ENCODE measurements at places on chromosomes 2 and 18.
A peak's percentile ranks its signal among the peaks of the same experiment; 100 is the strongest.

DNA sequence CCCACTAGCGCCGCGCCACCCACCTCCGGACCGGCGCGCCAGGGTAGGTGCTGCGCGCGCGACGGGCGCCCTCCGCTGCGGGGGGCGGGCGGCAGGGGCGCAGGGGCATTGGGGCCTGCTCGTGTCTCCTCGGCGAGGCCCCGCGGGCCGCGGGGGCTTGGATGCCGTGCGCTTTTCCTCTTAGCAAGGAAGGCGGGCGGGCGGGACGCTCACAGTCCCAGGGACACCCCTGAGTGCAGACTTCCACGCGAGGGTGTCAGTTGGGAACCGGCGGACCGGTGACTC is 748 bp downstream of the TWIST2 start:
- DNase-seq = no peak

- no peak for DNase-seq
Measured at GRCh38 chr2:112547333-112547732, 5.1 kb downstream of the POLR1B start.

DNA sequence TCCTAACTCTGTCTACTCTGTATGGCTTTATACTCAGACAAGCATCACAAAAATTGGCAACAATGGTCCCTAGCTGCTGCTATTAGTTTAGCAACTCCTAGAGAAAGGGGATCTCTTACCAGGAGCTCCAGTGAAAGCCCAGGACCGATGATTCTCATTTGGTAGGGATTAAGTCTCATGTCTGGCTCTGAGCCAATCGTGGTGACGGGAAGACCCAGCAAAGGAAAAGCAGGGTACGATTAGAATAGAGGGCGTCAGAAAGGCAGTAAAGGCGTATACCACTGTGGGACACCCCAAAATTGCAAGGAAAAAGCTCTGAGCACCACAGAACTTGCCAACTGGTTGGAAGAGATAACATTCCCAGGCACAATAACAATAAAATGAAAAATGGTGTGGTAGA is 129.5 kb downstream of the MTCL1 start:
- DNase-seq = no peak

GRCh38 chr2:174121175-174121574 is 127.2 kb downstream of the OLA1 start:
- no peak for DNase-seq

DNA sequence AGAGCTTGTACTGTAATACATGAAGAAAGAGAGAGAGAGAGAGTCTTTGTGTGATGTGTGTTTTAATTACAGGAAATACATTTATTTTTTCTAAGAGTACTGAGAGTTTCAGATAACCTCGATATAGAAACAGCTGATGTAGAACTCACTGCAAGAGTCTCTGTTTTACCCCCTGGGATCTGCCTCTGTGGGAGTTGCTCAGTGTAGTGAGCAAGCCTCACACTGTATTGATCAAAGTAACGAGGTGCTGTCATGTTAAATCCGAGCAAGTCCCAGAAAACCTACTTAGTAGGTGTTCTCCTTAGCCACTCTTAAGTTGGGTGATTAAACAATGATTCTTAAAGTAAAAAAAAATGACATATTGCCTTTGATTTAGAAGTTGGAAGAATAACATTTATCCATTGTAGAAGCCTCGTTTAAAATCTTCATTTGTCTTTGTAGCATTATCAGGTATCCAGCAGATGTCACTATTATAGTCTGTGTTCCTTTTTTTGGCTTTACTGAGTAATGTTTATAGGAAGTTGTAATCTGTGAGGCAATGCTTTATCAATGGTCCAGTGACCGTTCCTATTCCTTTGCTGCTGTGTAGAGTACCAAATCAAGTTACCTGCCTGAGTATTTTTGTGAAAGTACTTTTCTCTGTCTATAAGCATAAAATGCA is 219.0 kb downstream of the MYO3B start:
- DNase-seq = no peak

DNA sequence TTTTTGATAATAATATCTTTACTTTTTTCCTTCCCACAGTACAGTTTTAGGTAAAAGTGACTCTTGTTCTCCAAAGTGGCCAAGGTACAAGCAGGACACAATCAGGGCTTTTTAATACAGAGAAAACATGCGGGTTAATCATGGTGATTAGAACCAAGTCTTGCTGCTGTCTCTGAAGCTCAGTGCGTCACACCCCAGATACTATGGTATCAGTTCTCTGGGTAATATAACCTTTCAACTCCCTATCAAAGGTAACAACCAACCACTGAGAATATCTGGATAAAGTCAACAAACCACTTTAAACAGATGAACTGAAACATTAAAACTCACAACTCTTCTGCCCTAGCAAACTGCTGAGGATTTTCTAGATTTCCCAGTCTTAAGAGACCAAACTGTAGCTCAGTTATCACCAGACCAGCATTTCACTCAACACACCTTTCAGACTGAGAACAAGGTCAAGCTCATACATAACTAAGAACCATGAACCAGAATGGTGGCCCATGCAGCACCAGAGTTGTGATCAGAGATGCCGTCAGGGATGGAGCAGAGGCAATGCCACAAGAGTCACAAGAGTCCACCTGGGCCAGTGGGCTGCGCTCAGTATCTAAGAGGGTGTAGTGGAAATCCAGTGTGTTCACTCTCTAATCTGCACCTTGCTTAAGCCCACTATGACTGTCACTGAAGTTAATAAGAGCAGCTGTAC is 103.0 kb downstream of the UXS1 start:
- no peak for DNase-seq

GRCh38 chr2:235616885-235617284 is 123.0 kb downstream of the AGAP1 start:
- no peak for DNase-seq

DNA sequence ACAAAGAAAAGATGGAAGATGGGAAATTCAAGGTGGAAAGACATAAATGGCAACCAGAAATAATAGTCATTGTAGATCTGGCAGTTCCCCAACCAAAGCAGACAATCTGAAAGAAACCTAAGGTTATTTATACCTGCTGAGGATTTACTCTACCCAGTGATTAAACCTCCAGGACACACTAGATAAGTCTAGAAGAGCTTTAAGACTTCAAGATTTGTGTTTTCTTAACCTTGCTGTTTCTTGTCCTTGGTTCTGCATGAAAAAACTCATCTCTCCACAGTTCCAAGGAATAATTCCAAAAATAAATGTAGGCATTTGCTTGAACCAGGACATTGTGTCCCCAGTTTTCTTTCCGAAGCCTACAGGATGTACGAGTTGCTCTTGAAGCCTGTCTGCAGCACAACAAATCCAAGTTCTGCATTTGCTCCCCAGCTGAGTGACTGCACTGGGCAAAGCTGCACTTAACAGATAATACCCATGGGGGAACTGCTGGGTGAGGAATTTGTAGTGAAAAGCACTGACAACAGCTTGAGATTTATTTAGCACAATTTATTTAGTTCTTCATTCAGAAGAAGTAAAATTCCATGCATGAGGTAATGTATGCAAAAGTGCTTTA is 19.8 kb downstream of the DTNA start:
- DNase-seq = no peak

DNA sequence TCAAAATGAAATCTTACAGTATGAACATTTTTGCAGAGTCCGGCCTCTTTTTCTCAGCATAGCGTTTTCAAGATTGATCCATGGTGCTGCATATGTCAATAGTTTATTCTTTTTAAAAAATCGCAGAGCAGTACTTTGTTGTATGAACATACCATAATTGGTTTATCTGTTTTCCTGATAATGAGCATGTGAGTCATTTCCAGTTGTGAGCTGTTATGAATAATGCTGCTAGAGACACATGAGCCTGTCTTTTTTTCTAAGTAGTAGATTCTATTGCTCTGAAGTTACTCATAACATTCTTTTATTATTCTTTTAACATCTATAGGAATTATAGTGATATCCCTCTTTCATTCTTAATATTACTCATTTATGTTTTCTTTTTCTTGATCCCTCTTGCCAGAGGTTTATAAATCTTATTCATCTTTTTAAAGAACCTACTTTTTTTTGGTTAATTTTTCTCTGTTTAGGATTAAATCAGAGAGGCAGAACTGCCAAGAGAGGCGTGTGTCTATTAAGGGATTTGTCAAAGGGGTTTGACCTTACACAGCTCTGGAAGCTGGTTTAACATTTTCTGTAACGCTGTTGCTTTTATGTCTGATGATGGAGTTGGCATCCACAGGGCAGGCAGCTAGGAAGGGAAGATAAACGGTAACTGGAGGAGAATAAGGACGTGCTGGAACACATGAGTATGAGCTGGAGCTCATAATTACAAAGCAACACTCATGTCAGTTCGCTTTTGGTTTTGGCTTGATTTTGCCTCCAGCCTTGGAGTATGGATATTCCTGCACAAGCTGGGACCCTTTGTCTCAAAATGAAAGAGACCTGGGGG is 47.4 kb downstream of the MGAT5 start:
- no peak for DNase-seq

GRCh38 chr2:31318361-31319336 is 84.7 kb downstream of the EHD3 start:
- DNase-seq = peak; percentile 46

DNA sequence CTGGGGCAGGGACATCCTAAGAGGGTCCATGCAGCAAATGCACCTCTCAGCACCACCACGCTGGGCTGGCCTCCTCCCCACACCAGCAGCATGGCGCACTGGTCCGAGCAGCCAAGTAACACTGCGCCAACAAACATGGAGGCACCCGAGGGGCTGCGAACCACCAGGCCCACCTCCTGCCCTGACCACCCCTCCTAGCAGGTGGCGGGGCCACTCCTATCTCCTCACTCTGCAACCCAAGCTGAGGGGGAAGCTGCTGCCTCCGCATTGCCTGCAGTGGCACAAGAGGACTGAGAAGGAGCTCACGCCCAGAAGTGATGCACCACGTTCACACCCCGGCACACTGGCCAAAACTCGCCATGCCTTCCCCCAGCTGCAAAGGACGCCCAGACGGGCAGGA is 94.4 kb downstream of the EIPR1 start:
- DNase-seq = no peak

DNA sequence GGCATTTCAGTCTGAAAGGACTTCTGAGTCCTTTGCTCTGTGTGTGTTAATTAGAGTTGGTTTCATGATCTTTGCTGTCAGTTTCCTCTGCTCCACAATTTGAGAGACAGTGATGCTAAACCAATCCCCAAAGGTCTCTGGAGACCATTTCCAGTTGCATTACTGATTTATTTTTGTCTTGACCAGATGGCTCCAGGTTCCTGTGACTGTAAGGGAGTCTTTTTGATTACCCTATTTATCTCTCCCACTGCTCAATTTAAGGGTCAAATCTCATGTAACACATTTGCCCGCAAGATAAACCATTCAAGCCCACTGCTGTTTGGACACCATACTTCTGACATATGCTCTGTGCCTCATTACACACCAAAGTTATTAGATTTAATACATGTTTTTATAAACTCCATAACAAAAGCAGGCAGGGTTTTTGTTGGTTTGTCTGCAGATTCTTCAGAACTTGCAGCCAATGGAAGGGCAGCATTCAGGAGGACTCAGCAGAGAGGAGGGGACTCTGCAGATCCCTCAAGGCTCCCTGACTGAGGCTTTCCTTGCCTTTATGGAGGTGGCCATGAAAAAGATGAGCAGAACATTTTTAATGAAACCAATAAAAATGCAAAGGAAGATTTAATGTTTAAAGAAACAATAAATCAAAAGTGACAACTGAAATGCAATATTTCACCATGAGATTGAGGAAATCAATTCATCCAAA is 889.3 kb upstream of the CELF4 start:
- DNase-seq = no peak

DNA sequence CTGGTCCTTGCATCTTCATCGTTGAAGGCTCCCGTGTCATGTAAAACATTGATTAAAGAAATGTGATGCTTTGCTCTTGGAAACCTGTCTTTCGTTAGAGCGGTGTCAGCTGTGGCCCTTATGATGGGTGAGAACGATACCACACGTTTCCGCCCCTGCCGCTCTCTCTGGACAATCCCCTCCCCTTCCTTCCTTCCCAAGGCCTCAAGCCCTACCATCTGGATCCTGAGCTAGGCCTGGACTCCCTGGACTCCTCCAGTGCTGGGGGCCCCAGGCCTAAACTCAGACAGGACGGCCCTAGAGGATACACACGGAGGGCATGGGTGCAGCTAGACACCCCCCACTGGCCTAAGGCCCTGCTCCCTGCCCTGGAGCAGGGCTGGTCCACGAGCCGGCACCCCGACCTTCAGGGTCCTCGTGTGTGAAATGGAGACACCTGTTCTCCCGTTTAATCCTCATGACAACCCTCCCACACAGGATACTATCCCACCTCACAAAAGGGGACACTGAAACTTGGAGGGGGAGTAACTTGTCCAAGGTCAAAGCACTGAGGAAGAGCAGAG is 13.2 kb downstream of the BIN1 start:
- no peak for DNase-seq
